ENCODE measurements at places on chromosomes 3 and 15. TPM values are rescaled to one million over a fixed set of nuclear protein-coding genes. Genes with fewer than 3 reads are reported as not detected.
A peak's percentile ranks its signal among the peaks of the same experiment; 100 is the strongest.

FSD2 gene
- total RNA-seq, result not detected

- no peaks in the 10 kb centered on the region for H3K4me1 ChIP-seq
- no peak overlapping the region for H3K4me3 ChIP-seq
- no peak for DNase-seq
Observed at GRCh38 chr15:88385078-88385700, 82.0 kb downstream of the MRPL46 start.

- H3K27ac ChIP-seq, result no peak overlapping the region
- H3K36me3 ChIP-seq, result no peaks in the 10 kb centered on the region
- peaks cover 32% of the 10 kb centered on the region for H3K27me3 ChIP-seq
- H3K4me1 ChIP-seq, result no peaks in the 10 kb centered on the region
- DNase-seq, result no peak
Observed at GRCh38 chr15:88267720-88268119, 11.2 kb upstream of the NTRK3 start.

DNA sequence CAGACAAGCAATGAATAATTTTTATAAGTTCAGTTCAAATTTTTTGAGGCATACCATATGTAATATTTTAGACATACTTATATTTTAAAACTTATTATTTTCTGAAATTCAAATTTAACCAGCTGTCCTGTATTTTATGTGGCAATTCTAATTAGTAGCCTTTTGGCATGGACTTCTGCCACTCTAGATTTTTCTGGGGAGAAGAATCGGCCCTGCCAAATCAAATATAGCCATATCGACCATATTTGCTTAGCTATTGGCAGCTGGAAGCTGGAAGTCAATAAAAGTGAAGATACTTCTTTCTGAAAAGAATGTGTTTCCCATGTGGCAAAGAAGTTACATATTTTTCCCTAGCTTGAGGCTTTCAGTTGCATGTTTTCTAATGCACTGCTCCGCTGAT lies 9.4 kb upstream of the RBMS3 start:
- H3K27me3 ChIP-seq, result no peaks in the 10 kb centered on the region
- no peaks in the 10 kb centered on the region for H3K4me1 ChIP-seq
- H3K4me3 ChIP-seq, result no peak overlapping the region
- no peak for DNase-seq

DNA sequence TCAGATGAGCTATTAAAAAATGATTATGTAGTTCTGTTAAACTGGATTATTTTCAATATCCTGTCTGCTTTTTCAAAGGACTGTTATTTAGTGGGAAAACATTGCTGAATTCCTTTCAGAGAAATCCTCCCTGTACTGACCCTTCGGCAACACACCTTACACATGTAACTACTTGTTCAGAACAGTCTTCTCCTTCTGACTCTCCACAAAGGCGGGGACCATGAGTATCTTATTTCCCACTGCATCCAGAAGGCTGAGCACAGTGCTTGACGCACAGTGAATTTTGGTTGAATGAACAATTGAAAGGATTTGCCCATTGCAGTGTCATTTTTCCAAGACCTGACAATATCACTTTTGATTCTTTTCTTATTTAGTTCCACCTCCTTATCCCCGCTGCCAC lies 23.1 kb upstream of the CFAP161 start:
- no peaks in the 10 kb centered on the region for H3K27me3 ChIP-seq
- H3K4me3 ChIP-seq, result no peak overlapping the region
- no peak for DNase-seq
- no peaks in the 10 kb centered on the region for H3K36me3 ChIP-seq
- peak overlapping the region; percentile 43 for H3K27ac ChIP-seq

- no peak overlapping the region for H3K4me3 ChIP-seq
- H3K36me3 ChIP-seq, result no peaks in the 10 kb centered on the region
- DNase-seq, result no peak
- H3K27me3 ChIP-seq, result no peaks in the 10 kb centered on the region
- H3K27ac ChIP-seq, result no peak overlapping the region
- H3K4me1 ChIP-seq, result no peaks in the 10 kb centered on the region
Observed at GRCh38 chr3:157069846-157070677, 89.9 kb downstream of the CCNL1 start.

CHRNA5 gene
- 1.7 TPM for total RNA-seq

PIGZ gene
- total RNA-seq, result 8.8 TPM

GPR156 gene
- total RNA-seq, result 0.57 TPM

DNA sequence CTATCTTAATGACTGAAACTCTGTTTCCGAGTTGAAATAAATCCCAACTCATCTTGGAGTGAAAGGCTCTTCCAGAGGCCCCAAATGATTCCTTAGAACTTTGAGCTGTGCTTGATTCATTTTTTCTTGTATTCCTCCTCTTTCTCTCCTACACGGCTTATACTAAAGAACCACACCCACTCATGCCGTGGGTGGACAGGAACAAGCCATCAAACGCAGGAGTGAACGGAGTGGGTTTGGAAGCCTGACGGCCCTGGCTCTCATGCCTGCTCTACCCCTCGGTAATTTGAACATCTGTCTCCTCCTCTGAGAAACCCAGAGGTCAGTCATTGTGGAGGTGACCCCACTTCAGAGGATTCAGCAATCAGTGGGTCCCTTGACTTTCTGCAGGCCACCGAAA lies 236.5 kb downstream of the AGBL1 start:
- no peaks in the 10 kb centered on the region for H3K36me3 ChIP-seq
- no peaks in the 10 kb centered on the region for H3K27me3 ChIP-seq
- no peak for DNase-seq
- H3K27ac ChIP-seq, result peak overlapping the region; percentile 31
- H3K4me1 ChIP-seq, result peaks cover 28% of the 10 kb centered on the region

TUBGCP5 gene
- 10.6 TPM for total RNA-seq

DNA sequence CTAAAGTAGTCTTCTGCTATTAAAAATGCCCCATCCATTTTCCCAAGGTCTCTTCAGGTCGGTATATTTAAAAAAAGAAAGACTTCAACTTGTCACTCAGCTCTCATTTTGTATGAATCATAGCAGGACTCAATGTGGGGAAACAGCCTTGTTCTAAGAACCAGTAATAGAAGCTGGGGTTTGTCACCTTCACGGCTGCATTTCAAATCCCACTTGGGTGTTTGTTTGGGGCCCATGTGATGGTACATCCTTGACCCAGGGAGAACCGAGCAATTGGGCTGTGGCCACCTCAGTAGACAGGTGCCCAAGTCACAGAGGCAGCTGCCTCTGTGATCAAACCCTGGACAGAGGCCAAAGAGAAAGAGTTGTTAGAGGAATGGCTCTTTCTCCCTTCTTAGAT lies 70.3 kb upstream of the ARL8B start:
- H3K27ac ChIP-seq, result no peak overlapping the region
- no peaks in the 10 kb centered on the region for H3K27me3 ChIP-seq
- no peaks in the 10 kb centered on the region for H3K36me3 ChIP-seq
- no peak for DNase-seq
- H3K4me1 ChIP-seq, result no peaks in the 10 kb centered on the region

DNA sequence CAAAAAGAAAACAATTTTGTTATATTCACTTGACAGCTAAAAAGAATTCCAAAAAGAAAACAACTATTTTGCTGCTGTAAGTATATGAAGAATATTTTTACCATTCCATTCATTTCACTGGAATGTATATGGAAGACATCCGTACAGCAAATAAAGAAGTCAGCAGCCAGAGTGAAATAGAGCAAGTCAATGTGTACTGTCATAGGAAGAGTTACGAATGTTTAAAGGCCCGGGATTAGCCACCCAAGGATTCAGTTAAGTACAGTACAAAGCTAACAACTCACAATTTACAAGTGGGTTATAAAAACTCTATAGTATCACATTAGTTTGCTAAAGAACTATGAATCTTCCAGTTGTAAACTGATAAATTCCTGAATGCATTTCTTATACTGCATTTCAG lies 14.4 kb upstream of the XXYLT1 start:
- no peaks in the 10 kb centered on the region for H3K27me3 ChIP-seq
- peaks cover 8% of the 10 kb centered on the region for H3K36me3 ChIP-seq
- no peak for DNase-seq
- no peak overlapping the region for H3K27ac ChIP-seq
- H3K4me1 ChIP-seq, result no peaks in the 10 kb centered on the region

DNA sequence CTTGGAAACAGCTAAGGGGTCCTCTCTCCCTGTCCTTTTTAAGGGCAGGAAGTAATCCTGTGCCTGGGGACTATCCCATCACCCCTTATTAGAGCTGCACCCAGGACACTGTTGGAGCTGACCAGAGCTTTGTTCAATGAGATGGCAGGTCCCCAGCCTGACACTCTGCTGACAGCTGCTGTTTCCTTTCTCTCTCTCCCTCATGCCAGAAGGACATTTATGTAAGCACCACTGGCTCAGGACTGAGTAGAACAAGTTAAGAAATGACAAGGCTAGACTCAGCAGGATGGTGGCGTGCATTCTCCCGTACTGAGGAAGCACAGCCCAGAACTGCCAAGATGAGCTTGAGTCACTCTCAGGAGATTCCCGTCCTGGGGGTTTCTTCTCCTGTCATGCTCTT lies 17.3 kb downstream of the GJD2 start:
- no peaks in the 10 kb centered on the region for H3K4me1 ChIP-seq
- peaks cover 24% of the 10 kb centered on the region for H3K27me3 ChIP-seq
- no peak overlapping the region for H3K27ac ChIP-seq
- no peak for DNase-seq

DNA sequence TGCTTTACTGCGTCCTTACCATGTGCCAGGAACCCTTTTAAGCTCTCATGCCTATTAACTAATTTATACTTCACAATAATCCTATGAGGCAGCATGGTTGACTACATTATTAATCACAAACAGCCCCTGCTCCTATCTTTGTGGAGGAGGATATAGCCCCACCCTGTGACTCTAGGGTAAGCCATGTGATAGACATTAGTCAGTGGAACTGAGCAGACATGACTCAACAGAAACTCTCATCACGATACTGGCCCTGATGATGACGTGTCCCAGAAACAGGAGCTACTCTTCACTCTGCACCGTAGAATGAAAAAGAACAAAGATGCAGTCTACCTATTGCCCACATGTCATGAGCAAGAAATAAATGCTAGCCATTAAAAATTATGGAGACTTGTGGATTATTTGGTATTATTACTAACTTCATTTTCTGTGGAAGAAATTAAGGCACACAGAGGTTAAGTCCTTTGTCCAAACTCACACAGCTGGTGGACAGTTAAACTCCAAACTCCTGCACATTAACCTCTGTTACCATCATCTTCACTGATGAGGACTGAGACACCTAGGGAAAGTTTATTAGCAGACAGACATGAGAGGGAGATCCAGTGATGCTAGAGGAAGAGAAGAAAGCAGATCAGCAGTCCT lies 51.2 kb downstream of the CFAP20DC start:
- H3K27ac ChIP-seq, result peak overlapping the region; percentile 82
- no peak overlapping the region for H3K4me3 ChIP-seq
- no peaks in the 10 kb centered on the region for H3K27me3 ChIP-seq
- no peaks in the 10 kb centered on the region for H3K36me3 ChIP-seq
- no peak for DNase-seq

- no peaks in the 10 kb centered on the region for H3K27me3 ChIP-seq
- H3K4me1 ChIP-seq, result peaks cover 2% of the 10 kb centered on the region
- no peaks in the 10 kb centered on the region for H3K36me3 ChIP-seq
- no peak overlapping the region for H3K4me3 ChIP-seq
Observed at GRCh38 chr3:112627419-112627818, 13.5 kb downstream of the CCDC80 start.

DNA sequence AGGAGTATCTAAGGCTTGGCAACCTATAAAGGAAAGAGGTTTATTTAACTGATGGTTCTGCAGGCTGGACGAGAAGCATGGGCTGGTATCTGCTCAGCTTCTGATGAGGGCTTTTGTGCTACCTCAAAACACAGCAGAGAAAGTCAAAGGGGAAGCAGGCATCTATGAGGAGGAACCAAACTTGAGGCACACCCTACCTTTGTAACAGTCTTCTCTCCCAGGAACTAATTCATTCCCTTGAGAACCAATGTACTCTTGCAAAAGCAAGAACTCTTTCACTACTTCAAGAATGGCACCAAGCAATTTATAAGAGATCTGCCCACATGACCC lies 109.0 kb downstream of the CGGBP1 start:
- H3K27ac ChIP-seq, result no peak overlapping the region
- H3K27me3 ChIP-seq, result no peaks in the 10 kb centered on the region
- no peaks in the 10 kb centered on the region for H3K36me3 ChIP-seq

All from esophagus squamous epithelium (tissue), 5 donors.